WTC11 (cell line): ENCODE measurements at places on chromosomes 3 and 15.

- no peak for DNase-seq
Measured at GRCh38 chr3:127639173-127640041, 10.4 kb downstream of the PODXL2 start.

DNA sequence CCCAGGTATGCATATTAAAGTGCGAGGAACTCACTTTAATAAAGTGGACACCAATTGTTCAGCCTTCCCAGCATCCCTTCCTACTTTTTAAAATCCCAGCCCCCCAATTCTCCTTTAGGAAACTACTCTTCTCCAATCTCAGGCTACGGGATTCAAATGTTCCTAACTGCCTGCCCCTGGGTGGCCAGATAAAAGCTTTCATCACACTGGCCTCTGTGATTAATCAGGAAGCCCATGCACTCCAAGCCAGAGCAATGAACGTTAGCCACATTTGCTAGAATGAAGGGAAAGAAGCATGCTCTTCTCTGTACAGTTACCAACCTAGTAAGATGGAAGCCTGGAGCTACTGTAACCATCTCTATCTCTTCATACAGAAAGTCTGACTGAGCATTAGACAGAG lies 250.3 kb upstream of the UBE2E2 start:
- DNase-seq: no peak

- DNase-seq: no peak
Measured at GRCh38 chr15:44595656-44596510, 58.9 kb downstream of the EIF3J start.

DNA sequence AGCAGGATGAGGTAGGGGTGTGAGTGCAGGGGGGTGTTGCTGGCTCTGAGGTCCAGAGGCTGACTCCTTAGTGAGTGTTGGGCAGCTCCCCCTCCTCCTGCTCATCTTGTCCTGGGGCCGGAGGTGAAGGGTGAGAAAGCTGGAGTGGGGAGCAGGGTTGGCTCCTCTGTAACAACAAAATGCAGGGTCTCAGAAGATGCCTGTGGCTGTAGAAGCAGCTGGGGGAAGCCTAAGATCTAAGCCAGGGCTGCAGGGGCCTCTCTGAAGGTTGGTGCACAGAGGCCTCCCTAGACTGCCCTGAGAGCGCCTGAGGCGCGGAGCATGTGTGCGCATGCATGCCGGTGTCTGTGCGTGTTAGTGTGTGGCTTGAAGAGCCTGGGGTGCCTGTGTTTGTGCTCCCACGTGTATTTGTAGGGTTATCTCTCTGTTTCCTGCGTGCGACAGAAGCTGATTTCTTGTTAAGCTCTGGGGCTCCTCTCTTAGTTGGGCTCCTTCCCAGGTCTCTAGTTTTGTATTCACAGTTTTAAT lies 5.3 kb upstream of the HDAC11 start:
- DNase-seq: no peak

DNA sequence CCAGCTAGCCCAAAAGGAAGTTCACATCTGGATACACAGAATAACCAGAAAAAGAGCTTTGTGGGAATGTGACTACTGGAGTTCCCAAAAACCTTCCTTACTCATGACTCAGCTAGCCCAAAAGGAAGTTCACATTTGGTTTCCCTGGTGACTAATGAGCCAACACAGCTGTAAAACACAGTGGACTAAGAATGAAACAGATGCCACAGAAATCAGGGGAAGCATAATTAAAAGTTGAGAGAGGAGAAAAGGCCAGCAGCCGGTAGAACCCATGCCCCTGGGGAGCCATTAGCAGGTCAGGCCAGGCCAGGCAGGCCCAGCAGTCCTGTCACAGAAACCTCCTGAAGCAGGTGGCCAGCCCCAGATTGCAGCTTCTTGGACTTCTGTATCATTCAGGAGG lies 130.3 kb downstream of the GHSR start:
- no peak for DNase-seq

GRCh38 chr3:40853474-40853873 lies 328.7 kb downstream of the ZNF621 start:
- DNase-seq: no peak

- no peak for DNase-seq
Measured at GRCh38 chr3:45571969-45572368, 22.6 kb upstream of the LIMD1 start.

DNA sequence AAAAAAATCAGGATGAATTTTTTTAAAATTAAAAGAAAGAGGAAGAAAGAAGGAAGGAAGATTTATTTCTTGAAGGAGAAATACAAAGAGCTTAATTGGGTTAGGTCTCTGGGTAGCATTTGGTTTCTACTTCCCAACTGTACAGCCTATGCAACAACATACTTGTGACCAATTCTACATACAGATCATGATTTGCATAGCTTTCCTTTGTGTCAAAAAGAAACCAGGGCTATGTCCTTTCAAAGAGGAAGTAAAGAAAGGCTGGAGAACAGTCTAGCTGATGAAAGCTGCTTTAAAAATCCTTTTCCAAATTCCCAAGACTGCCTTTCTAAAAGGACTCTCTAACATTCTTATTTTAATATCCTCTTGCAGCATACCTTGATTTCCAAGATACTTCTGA lies 6.1 kb upstream of the HGD start:
- no peak for DNase-seq

DNA sequence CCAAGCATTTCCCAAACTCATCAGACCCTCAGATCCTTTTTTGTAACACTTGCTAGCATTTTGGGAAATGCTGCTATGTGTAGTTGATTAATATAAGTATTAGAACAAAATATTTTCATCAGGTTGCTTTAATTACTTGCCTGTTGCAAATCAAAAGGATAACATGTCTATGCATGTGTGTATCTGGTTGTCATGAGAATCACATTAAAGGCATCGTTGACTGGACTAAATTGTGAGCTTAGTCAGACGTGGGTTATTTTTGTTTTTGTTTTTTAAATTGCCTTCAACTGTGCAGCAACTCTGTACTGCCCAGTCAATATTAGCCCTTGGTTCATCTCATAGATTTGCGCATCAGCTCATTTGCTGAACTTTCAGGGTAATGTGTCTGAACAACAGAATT lies 81.6 kb downstream of the SLMAP start:
- no peak for DNase-seq
